ENCODE measurements at places on chromosomes 1 and 21.

DNA sequence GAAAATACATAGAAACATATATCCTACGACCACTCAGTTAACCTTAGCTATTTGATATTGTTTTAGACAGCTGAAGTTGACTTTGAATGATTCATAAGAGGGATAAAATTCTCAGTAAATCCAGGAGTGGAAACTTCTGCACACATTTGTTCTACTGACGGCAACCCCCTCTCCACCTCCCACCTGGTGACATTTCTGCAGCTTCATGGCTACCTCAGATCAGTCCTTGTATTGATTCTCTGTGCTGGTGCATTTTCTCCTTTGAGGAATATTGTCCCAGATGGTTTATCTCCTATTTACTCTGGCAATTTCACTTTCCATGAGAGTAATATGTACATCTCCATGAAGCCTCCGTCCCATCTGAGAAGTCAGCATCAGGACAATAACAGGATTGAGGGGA lies 57.7 kb upstream of the COA6 start:
- DNase-seq, result no peak

GRCh38 chr1:155309423-155310021 lies 856 bp downstream of the FDPS start:
- no peak for DNase-seq

GRCh38 chr1:231193710-231194340 lies 32.0 kb downstream of the TRIM67 start:
- DNase-seq, result no peak

- no peak for DNase-seq
These were observed 269.6 kb upstream of the PLXNA2 start for GRCh38 chr1:208513799-208514198.
